Frontal cortex (tissue), 4 donors: ENCODE measurements at places on chromosomes 4 and X. TPM values are rescaled to one million over a fixed set of nuclear protein-coding genes. Genes with fewer than 3 reads are reported as not detected.

DNA sequence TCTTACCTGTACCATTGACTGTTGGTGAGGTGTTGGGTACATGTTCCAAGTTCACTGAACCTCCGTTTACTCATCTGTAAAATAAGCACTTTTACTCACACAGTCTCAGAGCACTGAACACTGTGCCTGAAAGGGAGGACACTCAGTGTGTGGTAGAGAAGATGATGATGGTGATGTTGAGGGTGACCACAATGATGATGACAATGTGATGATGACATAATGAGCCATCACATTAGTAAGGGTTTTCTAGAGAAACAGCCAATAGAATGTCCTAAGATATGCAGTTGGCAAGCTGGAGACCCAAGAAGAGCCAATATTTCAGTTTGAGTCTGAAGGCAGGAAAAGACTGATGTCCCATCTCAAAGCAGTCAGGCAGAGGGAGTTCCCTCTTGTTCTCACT, 315.4 kb upstream of the IGFBP7 start:
- DNase-seq: no peak

GRCh38 chr4:133498149-133498548, 349.1 kb downstream of the PCDH10 start:
- no peak for DNase-seq

- no peak for DNase-seq
Measured at GRCh38 chr4:19832411-19832810, 419.3 kb upstream of the SLIT2 start.

SEC24D gene
- 8.2 TPM for total RNA-seq

- no peak for DNase-seq
Measured at GRCh38 chr4:184853436-184853835, 27.7 kb upstream of the ACSL1 start.

- DNase-seq: no peak
Measured at GRCh38 chrX:14718403-14718802, 154.5 kb downstream of the FANCB start.

GRCh38 chr4:71665358-71665757, 118.5 kb downstream of the GC start:
- DNase-seq: no peak

VSIG4 gene
- total RNA-seq: 15.1 TPM

P2RY10 gene
- 1.2 TPM for total RNA-seq

HTR2C gene
- 11.0 TPM for total RNA-seq

DNA sequence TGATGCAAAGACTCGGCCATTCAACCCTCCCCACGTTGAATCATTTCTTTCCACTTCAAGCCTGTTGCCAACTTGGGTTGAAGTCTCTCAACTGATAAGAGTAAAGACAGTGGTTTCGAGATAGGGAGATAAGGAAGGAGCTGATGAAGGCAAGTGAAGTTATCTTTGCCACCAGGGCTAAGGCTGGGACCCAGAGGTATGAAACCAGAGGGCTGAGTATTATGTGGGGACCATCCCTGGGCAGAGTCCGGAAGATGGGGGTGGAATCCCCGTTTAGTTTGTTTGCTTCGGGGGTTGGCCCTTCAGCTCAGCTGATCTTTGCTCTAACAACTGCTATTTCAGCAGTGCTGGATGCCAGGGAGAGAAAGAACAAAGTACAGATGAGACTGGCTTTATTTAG, 2.3 kb upstream of the XPNPEP2 start:
- DNase-seq: no peak

MAGED2 gene
- total RNA-seq: 246 TPM

GRCh38 chr4:92381616-92382015, 77.8 kb downstream of the GRID2 start:
- DNase-seq: no peak

DNA sequence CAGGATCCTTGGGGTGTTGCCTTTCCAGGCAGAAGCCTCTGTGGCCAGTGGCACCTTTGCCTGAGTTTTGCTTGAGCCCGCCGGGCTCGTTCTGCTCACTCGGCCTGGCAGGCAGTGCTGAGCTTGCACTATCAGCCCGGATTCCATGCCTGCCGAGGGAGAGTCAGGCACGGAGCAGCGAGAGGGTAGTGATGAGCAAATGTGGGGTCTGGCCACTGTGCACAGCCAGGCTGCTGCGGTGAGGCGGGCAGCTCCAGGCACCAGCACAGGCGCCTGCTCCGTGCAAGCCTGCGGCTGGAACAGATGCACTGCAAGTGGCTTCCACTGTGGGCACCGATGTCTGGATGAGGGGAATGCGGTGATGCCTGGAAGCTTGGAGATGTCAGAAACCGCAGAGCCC, 619.2 kb downstream of the RAPGEF2 start:
- DNase-seq: no peak

ARR3 gene
- not detected for total RNA-seq

DNA sequence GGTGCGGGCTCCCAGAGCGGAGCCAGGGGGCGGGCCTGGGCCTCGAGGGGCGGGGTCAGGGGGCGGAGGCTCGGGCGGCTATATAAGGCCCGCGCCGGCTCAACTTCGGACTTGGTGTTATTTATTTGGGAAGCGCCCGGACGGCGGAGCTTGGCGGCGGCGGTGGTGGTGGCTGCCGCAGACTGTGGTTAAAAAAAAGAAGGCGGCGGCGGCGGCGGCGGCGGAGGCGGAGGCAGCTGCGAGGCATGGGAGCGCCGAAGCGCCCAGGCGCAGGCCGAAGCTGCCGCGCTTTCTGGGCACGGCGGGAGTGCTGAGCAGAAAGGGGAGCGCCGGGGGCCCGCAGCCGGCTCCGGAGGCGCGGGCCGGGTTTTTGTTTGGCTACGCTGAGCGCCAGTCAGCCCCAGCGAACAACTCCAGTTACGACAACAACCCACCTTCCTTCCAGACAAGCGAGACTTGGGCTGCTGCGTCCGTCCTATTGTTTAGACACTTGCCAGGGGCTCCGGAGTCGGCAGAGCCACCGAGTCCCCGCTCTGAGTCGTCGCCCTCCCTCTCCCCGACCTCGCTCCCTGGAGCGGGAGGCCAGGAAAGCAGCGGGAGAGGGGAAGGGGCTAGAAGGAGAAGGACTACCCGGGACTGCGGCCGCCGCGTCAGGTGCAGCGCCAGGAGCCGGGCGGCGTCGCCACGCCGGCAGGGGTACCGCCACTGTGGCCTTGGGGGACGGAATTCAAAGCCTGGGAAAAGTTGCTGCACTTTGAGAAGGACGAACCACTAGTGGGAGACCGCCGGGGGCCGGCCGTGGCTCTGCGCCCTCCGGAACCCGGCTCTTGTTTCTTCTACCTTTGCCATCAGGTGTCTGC, at the start of gene SLIT2:
Gene SLIT2, plus strand, starts transcription at position 110 of the 860 bp plus-strand sequence. CDS start 1,911 bp downstream, outside the sequence.
- DNase-seq: peak; percentile 89

TASL gene
- total RNA-seq: 0.82 TPM

GRCh38 chr4:182698212-182698611, 219.0 kb downstream of the DCTD start:
- DNase-seq: no peak

- DNase-seq: no peak
Measured at GRCh38 chr4:102684610-102685052, 76.1 kb downstream of the MANBA start.

GRCh38 chr4:78213218-78213617, 156.1 kb downstream of the FRAS1 start:
- DNase-seq: no peak

DNA sequence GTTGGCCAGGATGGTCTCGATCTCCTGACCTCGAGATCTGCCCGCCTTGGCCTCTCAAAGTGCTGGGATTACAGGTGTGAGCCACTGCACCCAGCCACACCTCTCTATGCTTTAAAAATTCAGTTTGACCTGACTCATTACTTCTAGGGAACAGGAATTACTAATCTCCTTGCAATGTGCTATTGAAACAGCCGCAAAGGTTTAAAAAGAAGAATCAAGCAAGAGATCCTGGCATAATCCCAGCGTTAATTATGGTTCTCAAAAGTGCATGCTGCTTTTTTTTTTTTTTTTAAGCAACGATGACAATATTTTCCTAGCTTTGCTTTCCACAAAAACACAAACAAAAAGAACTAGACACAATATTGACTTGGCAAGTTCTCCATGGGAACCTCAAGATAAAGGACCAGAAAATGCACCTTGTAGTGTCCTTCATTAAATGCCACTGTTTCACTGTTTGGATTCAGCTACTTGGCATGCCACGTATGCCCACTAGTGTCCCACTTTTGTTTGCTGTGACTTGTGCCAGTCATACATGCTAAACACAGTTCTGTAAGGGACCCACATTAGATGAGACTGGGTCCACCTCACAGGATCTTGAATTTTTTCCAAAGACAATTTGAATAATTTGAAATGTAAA, 112.6 kb upstream of the PPARGC1A start:
- DNase-seq: no peak

PRR32 gene
- total RNA-seq: not detected

RAI2 gene
- total RNA-seq: 2.9 TPM

JADE3 gene
- total RNA-seq: 10.2 TPM

DNA sequence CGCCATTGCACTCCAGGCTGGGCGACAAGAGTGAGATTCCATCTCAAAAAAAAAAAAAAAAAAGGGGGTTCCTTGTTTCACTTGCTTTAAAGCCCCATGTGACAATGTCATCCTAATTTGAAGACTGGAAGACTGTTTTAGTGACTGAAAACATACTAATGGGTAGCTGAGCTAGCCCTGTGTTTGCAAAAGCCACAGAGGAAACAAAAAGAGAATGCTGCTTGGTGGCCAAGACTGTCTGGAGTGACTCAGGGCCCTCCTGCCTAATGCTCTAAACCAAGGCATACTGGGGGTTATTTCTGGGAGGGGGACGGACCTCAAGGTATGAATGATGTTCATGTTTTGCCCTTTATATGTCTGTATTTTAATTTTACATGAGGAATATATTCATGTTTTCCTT, 16.0 kb downstream of the HPSE start:
- DNase-seq: no peak

AFP gene
- total RNA-seq: not detected

DNA sequence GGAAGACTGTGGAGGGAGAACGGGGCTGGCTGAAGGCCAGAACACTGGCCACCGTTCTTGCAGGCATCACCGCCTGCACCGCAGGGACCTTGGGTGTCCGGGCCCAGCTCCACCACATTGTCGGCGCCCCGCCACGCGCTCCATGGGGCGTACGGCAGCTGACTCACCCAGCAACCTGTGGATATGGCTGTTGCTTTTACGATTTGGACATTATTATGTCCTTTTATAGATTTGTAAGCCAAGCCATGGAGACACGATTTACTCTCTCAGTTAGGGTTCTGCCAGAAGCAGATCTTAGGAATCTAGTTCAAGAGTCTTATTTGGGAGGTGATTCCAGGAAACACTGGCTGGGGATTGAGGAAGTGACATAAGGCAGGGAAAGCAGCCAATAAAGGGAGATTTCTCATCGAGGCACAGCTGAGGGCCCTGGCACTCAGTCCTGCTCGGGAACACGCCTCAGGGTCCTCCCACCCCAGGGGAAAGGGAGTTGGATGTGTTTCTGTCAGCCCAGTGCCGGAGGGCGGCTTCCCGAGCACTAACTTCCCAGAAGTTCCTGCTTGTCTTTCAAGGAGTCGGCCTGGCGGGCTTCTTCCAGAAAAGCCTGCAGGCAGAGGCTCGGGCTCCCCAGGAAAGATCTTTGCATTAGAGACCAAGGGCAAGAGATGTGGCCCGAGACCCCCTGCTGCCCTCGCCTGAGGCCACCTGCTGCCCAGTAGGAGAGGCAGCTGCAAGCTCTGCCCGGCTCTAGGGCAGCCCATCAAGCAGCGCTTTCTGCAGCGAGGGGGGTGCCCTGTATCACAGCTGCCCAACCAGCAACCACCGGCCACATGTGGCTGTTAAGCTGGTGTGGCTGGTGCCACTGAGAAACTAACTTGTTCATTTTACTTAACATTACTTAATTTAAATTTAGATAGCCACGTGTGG, 52.9 kb downstream of the CRMP1 start:
- peak; percentile 45 for DNase-seq

- DNase-seq: no peak
Measured at GRCh38 chr4:153458969-153459368, 7.2 kb upstream of the TMEM131L start.

CXCL10 gene
- total RNA-seq: not detected

TLR10 gene
- 1.6 TPM for total RNA-seq

SOWAHD gene
- total RNA-seq: 0.82 TPM

DNA sequence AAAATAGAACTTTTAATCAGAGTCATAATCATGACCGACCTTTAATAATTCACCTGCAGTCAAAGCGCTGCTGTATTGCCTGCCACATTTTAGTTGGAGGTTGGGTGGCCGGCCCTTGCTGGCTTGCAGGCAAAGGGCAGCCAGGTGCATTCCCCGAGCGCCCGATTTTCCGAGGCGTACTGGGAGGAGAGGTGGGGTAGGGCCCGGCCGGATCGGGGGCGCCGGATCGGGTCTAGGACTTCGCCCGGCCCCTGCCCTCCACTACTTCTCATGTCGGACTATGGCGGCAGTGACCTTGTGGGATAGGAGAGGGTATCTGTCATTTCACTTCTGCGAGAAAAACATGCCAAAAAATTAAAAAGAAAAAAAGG, 2.5 kb upstream of the RS1 start:
- DNase-seq: no peak

DNA sequence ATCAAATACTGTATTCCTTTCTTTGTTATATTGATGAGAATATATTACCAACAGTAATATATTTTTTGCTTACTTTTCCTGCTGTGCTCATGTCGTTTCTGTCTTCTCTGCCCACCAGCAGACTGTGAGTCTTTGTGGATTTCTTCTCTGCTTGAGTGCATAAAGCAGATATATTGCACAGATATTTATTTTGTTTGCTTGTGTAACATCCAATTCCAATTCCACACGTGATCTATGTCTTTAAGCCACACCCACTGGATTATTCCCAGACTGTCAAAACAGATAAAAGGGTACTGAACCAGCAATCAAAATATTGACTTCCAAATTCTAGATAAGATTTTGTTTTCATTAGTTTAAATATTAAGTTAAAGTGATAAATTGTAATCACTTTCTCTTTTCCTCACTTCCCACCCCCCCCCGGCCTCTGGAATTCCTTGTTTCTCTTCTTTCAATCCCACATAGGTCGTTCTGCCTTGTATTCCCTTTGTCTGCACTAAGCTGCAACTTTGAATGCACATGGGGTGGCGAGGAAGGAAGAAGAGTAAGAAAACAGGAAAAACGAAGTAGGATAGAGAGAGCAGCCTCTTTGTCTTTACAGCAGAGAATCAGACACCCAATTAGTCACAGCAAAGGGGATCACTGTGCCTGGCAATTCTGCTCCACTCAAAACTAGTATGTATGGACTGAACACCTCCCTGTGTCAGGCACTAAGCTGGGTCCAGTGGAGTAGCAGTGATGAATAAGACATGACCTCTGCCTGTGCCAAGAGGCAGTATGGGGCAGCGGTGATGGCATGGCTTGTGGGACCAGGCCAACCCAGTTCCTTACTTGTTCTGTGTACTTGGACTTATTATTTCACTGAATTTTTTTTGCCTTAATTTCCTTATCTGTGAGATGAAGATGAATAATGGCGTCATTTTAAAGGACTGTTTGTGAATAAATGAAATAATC, at the start of gene ADH1B:
Gene ADH1B, minus strand, starts transcription at position 161 of the 951 bp plus-strand sequence. Its CDS starts 70 bp downstream, at position 91.
- DNase-seq: no peak

NAA11 gene
- total RNA-seq: not detected
